ENCODE measurements at places on chromosomes 7 and 10. TPM values are rescaled to one million over a fixed set of nuclear protein-coding genes. Genes with fewer than 3 reads are reported as not detected.

GRCh38 chr7:32447218-32447617, 43.0 kb downstream of the LSM5 start:
- no peak for DNase-seq

DNA sequence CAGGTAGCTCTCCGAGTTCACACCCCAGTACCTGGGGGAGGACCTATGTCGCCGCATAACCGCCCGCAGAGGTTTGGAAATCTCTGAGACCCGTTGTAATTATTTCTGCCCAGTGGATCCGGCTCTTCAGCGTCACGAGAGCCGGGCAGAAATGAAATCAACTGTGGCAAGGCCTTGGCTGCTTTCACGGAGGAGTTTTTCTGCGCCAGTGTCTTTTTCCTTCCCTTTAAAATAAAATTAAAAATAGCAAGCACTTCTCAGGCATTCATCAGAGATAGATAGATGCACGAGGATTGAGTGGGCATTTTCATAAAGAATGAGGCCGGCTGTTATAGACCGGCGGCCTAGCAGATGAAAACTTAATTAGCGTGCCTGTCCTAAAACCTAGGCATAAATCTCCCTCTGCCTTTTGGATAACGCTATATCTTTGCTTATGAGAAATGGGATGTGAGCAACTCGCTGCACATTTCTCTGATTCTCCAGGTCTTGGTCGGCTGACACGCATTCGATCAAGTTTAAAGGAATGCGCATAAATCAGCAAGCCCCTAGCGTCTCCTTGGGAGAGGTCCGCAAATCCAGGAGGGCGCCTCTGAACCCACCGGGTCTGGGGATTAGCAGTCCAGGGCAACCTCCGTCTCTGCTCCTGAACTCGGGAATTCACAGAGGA, 6.4 kb downstream of the HOXA13 start:
- no peak for DNase-seq

- no peak for DNase-seq
Observed at GRCh38 chr7:94486216-94486615, 23.4 kb upstream of the CASD1 start.

DNA sequence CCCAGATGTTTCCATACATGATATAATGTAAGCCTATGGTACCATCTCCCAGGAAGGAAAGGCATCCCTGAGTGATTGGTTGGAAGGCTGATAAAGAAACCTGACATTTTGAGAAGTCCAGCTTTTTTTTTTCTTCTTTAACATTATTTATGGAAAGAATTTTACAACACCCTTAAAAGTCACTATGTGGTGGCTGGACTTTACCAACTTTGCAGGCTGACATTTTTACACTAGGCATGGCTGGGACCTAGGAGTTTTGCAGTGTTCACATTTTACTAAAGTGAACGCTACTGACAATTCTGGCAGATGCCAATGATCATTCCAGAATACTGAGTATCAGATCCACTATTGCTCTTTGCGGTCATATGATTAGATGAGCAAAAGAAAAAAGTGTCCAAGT, 239.9 kb downstream of the GLI3 start:
- DNase-seq = no peak

- DNase-seq = no peak
Observed at GRCh38 chr7:45224832-45225231, 67.2 kb downstream of the RAMP3 start.

- DNase-seq = no peak
Observed at GRCh38 chr7:134737566-134738345, 41.7 kb upstream of the CALD1 start.

DNA sequence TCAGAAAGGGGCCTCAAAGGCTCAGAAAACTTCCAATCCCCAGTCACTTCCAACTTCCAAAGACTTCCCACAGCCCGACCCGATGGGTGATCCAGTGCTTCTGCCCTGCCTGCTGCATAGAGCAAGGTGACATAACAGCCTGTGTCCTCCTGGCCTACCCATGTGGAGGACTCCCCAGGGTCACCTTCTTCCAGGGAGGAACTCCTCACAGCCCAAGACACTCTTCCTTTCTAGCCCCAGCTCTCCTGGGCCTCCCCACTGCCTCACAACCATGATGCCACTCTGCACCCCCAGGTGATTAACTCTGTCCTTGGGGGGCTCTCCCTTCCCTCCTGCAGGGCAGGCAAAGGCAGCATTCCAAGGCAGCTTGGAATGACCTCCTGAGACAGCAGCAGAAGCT, 158.4 kb upstream of the PDE1C start:
- no peak for DNase-seq

The GPR85 gene
- 0.71 TPM for total RNA-seq

DNA sequence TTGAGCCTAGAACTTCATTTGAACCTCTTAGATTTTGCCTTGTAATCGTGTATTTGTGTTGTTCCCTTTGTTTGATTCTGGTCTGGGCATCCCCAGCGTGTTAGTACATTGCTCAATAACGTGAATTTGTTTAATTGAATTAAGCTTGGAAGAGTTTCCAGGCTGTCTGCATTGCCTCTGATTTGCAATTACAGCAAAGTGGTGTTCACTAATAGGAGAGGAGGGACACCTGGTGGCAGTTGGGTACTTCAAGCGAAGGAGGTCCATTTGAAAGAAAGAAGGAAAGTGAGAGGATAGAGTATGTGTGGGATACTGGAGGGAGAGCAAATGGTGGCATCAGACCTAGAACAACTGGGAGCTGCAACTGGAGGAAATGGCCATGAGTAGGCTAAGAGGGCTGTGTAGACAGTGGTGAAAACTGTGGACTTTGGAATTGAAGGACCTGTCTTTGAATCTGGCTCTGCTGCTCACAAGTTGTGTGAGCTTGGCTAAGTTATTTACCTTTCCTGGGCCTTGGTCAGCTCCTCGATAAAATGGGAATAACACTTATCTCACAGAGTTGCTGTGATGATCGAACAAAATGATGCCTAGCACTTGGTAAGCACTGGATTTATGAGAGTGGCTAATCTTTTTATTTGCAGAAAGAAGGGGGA, 15.1 kb downstream of the LSMEM1 start:
- no peak for DNase-seq

The CDC123 gene
- total RNA-seq = 122 TPM

GRCh38 chr7:88358526-88358838, 51.8 kb upstream of the STEAP4 start:
- no peak for DNase-seq

- no peak for DNase-seq
Observed at GRCh38 chr10:3584926-3585784, 199.9 kb downstream of the KLF6 start.

- DNase-seq = no peak
Observed at GRCh38 chr7:116641551-116642153, 30.3 kb upstream of the MET start.

DNA sequence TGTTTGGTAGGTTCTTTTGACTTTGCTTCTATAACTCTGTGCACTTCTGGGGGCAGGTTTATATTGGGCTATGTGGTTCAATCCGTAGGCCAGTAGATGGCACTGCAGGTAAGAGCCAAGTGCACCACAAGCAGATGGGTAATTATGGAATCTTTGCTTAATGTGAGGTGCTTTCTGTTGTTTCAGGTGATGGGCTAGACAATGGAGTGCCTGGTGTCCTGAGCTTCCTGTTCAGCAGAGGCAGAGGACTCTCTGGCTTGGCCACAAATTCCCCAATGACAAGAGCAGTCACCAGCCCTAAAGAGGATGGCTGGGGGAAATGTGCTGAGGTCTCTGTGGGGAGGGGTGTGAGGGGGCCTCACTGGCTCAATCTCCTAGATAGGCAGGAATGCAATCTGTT, 455.0 kb downstream of the CCSER2 start:
- DNase-seq = no peak

The NRCAM gene
- 4.7 TPM for total RNA-seq

GRCh38 chr10:111837985-111838384, 345.6 kb downstream of the GPAM start:
- DNase-seq = no peak

The POLL gene
- total RNA-seq = 5.4 TPM

- DNase-seq = peak; percentile 11
Observed at GRCh38 chr10:98006266-98006665, 24.2 kb downstream of the CRTAC1 start.

DNA sequence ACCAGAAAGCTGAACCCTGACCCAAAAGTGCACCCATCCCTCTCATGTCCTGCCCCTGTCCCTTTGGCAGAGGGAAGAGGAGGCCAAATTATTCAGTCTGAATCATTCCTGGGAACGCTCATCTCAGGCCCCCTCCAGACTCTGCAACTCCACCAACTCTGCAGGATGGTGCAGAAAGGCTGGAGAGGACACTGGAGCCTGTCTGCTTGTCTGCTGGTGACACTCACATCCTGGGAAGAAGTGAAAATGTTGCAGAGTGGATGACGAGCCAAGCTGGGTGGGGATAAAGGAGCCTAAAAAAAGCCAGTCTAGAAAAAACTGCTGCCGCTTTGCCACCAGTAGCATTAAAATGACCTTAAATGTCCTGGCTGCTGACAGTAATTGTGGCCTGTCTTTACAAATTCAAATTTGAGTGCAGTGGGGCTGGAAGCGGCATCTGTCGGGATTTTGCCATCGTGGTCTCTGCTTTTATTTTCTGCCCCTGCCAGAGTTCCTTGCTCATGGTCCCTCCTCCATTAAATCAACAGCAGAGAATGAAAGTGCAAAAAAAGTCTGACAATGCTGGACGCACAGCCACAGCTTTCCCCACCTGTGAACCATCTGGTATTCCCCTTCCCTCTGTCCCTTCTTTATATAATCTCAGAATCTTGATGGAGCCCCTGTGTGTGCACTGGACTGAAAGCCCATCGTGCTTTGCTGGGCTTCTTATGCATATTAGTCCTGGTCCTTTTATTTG, 63.9 kb downstream of the STK17A start:
- DNase-seq = no peak

The ACSM6 gene
- total RNA-seq = 5.1 TPM

DNA sequence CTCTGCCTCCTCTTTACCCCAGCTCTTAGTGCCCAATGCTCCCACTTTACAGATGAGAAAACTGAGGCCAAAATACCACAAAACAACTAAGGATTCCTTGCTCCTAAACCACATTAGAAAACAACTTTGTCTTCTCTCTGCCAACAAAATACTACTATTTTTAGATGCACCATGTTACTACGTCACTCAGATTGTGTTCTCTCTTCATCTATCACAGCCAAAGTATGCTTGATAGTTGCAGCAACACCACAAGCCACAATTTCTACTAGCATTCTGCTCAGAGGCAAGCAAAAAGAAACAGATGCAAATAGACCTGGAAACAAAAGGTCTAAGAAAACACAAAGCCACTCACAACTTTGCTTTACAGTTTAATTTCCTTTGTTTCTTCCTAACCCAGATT, 3.3 kb upstream of the PDE1C start:
- no peak for DNase-seq

The MBL2 gene
- total RNA-seq = 0.05 TPM

GRCh38 chr10:130456616-130457015, 320.4 kb downstream of the GLRX3 start:
- no peak for DNase-seq

- no peak for DNase-seq
Observed at GRCh38 chr10:126459032-126459831, 71.0 kb upstream of the ADAM12 start.

GRCh38 chr7:157601530-157601929, 264.7 kb downstream of the DNAJB6 start:
- DNase-seq = no peak

The EPHA1 gene
- 34.3 TPM for total RNA-seq

GRCh38 chr7:85600395-85600794, 413.5 kb upstream of the SEMA3D start:
- DNase-seq = no peak

- no peak for DNase-seq
Observed at GRCh38 chr7:155752756-155753445, 59.4 kb downstream of the SHH start.

GRCh38 chr10:21807180-21807579, 196.3 kb downstream of the DNAJC1 start:
- no peak for DNase-seq

- no peak for DNase-seq
Observed at GRCh38 chr10:11118686-11119085, 101.0 kb downstream of the CELF2 start.

GRCh38 chr10:31687663-31688482, 240.8 kb downstream of the ARHGAP12 start:
- DNase-seq = no peak

- DNase-seq = no peak
Observed at GRCh38 chr7:41544241-41544640, 158.6 kb downstream of the INHBA start.

DNA sequence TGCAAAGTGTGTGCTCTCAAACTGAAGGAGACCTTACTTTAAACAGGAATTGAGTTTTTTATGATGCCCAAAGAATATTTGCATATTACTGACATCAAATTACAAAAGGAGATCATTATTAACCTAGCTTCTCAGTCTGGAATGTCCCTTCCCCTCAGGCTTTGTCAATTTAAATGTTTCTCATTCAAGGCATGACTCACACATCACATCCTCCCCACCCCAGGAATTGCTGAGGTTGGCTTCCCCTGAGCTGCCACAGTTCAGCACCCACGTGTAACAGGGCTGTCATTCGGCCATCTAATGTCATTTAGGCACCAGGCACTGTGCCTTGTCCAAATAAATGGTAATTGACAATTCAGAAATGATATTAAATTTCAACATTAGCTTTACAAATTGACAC, 305.9 kb upstream of the MGMT start:
- no peak for DNase-seq

The C7orf57 gene
- 0.05 TPM for total RNA-seq

The OR2A2 gene
- total RNA-seq = not detected

GRCh38 chr7:144812379-144813283, 23.2 kb downstream of the TPK1 start:
- peak; percentile 48 for DNase-seq

- DNase-seq = no peak
Observed at GRCh38 chr10:44862924-44863323, 48.2 kb upstream of the TMEM72 start.

The PPP1R17 gene
- total RNA-seq = 0.14 TPM

The ZNF22 gene
- 83.1 TPM for total RNA-seq

The AGAP3 gene
- total RNA-seq = 8.2 TPM

DNA sequence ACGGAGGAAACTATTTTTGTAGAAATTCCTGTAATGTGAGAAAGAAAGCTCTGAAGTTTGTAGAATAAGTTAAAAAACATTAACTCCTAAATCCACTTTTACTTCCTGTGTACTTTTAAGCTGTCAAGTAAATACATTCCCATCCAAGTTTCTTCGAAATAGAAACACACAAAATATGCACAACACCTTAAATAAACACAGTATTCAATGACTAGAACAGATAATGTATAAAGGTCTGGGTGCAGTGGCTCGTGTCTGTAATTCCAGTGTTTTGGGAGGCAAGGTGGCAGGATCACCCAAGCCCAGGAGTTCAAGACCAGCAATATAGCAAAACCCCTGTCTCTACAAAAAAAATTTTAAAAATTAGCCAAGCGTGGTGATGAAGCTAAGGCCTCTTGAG, 121.9 kb upstream of the ODAD2 start:
- DNase-seq = no peak
